ENCODE measurements at places on chromosomes 1 and 21.

DNA sequence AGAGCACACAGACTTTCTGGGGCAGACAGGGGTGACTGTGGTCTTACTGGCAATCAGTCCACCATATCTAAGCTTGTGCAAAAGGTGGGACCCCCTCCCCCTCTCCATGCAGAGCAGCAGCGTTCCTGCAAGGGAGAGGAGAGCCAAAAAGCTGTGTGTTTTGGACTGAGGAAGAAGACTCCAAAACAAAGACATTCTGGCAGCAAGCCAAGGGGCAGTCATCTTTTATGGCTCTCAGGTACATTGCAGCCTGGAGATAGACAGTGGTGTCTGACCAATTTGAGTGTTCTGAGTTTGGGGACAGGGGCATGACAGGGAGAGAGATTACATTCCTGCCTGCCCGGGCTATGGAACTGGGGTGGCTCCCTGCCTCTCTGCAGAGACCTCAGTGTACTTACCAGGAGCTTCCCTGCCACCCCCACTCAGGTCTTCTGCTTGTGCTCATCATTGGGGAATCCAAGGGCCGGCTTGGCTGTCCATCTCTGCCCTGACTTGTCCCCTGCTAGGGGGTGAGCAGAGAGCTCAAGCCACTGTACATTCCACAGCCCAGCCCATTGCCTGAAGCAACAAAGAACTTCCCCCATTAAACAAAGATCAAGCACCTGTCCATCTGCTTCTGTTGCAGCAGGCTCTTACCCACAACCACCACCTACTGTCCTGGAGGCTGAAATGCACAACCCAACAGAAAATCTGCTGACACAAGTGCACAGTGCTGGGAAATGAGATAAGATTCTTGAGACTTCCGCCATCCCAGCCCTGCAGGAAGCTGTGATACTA lies 131.1 kb downstream of the EVI5 start:
- no peak for DNase-seq

GRCh38 chr1:33374336-33375105 lies 53.6 kb upstream of the A3GALT2 start:
- DNase-seq, result no peak

GRCh38 chr1:182122256-182122912 lies 60.9 kb upstream of the ZNF648 start:
- no peak for DNase-seq

DNA sequence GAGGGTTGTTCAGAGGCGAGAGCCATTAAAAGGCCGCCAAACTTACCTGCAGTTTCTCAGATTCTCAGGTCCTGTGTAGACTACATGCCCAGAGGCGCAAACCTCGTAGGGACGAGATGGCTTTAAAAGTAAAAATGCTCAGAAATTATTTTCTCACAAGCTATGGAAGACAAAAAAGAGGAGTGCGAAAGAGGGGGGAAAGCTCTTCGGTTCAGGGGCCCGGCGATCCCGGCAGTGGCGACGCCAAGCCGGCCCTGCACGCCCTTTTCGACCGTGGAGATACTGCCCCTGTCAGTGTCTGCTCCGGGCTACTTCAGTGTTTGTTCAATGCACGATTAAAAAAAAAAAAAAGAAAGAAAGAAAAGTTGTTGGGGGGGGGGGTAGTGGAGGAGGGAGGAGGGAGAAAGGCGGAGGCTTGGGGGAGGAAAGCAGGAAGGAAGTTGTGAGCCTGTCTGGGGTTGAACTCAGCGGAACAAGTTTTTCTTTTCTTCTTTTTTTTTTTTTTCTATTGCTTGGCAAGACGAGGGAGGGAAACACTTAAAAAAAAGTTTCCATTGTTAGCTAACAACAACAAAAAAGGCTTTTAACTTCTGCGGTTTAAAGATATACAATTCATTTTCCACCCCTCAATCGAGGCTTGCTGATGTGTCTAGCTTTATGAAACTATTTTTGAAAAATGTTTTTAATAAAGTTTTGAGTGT lies at the start of gene ITPKB:
ITPKB (minus strand) TSS at position 288 of the 701 bp plus-strand sequence. CDS start 1,824 bp downstream, outside the sequence.
- peak; percentile 67 for DNase-seq

- DNase-seq, result no peak
Measured at GRCh38 chr1:206674745-206675175, 9.9 kb upstream of the MAPKAPK2 start.

DNA sequence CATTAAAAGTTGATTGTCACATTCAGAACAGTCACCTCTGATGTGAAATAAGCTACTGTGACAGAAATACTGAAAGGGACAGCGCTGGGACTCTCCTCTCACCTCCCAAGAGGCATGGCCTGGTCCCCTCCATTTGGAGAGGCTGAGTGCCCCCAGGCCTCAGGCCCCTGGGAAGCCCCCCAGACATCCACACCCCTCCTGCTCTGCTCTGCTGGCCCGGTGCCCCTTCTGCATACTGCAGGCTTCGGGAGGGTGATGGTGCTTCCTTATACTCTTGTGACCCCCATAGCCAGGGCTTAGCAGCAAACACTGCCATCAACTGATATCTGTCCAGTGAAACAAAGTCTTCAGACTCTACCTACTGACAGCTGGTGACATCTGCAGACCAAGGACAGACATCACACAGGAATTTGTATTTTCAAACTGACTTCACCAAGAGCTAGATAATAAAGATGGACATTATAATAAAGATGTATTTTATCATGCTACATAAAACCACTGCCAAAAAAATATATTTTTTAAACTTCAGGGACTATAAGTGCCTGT lies 36.9 kb downstream of the C2CD2 start:
- DNase-seq, result no peak

- no peak for DNase-seq
Measured at GRCh38 chr21:44779417-44780136, 22.0 kb downstream of the UBE2G2 start.

- no peak for DNase-seq
Measured at GRCh38 chr1:235998812-235999211, 66.1 kb downstream of the NID1 start.

DNA sequence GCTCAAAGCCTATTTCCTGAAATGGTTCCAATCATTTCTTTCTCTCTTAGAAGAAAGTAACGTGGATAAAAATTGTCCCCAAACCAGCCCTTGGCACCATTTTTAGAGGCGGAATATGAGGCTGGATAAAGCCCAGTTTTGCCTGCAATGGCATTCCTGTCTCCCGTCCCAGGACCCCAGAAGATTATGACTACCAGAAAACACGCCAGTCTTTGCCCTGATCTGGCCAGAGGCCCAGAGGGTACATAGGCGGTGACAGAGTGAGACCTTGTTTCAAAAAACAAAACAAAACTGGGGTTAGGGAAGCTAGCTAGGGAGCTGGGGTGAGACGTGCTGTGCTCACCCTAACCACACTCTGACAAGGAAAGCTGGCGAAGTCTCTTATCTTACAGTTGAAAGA lies at the start of gene AADACL4:
AADACL4 (plus strand) TSS at position 301 of the 400 bp plus-strand sequence. CDS start 462 bp downstream, outside the sequence.
- DNase-seq, result no peak

DNA sequence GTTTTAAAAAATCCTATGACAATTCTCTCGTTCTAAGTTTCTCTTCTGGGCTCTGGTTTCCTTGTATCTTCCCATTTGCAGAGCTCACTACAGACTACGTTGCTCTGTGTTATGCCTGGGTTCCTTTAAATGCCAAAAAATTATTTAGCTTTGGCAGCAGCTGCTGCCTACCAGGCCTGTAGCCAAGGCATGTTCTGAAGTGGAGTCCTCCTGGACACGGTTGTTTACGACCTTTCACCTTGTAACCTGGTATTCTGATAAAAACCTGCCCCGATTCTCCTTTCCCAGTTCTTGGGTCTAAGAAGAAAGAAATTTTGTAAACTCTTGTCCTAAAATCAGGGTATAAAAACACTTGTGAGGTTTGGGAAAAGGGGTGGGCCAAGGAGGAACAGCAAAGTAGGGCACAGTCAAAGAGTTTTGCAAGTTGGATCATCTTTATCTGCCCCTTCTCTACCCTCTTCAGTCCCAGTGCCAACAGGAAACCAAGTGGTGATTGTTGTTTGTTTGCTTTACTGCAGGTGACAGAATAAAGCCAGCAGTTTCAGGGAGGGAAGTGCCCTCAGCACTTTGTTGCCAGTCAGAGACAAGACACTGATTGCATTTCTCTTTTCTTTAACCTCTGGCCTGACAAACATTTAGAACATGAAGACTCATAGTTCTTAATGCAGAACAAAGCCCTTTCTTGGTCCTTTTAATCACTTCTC lies 3.1 kb upstream of the TXNIP start:
- DNase-seq, result peak; percentile 52

DNA sequence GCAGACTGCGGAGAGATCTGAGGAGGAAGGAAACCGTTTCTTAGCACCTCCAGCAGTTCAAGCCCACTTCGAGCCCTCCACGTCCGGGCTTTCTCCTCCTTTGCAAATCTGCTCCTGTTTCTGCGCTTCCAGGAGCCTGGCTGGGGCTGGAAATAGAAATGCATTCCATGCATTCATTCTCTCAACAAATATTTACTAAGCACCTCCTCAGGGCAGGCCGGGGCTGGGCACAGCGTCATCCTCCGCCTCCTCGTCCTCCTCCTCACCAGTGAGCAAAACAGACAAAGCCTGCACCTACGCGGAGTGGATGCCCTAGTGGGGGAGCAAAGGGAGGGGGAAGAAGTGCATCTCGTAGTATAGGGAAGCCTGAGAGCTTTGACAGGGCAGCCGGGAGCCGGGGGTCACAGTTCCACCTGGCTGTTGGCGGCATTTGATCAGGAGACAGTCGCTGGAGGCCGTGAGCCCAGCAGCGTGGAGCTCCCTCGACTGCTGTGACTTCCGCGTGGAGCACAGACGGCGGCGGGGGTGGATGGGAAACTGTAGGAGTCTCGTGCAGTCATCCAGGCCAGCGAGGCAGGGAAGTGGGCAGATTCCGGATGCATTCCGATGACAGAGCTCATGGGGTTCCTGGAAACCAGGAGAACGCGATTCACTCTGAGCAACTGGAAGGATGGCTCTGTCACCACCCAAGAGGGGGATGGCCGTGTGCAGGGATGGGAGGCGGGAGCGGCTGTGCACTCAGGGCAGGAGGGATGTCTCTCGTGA lies 93.5 kb downstream of the SIK1 start:
- no peak for DNase-seq

DNA sequence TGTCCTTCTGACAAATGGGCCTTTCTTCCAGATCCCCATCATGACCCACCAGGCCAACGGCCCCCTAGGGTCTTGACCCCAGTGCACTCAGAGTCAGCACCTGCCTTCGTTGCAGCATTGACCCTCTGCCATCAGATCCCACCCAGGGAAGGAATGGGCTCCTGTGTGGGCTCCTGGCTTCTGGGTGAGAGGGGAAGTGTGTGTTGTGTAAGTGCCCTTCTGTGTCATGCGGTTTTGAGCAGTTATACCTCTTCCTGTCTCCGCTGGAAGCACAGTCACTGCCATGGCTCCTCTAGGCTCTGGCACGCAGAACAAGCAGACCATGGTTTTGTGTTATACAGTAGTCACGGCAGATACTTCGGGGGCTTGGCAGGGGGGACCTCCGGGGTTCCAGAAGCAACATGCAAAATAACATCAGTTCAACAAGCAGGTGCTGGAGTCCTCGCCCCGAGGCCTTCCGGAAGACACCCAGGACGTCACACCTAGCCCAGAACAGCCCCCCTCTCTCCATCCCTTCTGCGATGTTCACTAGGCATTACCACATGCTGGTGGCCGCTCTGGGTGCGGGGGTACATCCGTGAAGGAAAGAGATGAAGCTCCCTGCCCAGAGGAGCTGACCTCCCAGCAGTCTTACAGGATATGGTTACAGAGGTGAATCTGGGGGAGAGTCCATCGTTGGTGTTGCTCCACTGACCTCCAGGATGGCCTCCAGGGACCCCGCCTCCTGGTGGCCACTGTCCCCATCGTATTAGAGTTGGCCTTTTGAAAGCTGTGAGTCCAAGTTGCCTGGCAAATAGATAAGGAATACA lies 17.4 kb upstream of the KCNAB2 start:
- peak; percentile 39 for DNase-seq

DNA sequence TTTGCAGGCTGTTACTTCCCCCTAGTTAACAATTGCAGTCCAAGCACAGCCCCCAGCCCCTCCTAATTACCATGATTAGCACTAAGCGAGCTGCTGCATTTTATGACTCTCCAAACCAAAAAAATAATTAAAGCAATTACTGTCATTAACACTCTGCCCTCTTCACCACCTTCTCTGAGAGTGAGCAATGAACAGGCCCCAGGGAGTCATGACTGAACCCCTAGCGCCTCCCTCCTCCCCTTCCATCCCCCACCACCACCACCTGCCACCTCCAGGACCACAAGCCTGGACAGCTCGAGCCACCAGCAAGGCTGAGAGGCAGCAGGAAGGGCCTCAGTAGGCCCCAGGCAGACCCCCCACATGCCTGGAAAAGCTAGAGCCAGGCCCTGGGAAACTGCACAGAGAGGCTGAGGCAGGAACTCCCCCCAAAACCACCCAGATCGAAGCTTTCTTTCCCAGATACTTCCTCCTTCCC lies 35.5 kb upstream of the ZC3H12A start:
- DNase-seq, result no peak

DNA sequence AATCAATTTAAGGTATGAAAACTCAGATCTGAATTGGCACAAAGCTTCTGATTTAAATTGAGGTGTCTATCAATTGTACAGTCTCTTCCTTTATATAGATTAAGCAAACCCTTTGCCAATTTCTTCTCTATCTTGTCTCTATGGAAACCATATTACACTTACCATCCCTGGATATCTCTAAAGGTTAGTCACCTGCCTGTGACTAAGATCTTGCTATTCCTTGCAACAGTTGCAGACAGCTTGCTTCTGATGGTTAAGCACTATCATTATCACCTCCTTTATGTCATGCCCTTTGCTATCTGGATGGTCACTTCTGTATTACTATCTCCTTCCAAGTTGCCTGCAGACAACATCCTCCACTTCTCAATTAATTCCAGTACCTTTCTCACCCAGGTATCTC lies 998.6 kb upstream of the B3GALT2 start:
- no peak for DNase-seq

DNA sequence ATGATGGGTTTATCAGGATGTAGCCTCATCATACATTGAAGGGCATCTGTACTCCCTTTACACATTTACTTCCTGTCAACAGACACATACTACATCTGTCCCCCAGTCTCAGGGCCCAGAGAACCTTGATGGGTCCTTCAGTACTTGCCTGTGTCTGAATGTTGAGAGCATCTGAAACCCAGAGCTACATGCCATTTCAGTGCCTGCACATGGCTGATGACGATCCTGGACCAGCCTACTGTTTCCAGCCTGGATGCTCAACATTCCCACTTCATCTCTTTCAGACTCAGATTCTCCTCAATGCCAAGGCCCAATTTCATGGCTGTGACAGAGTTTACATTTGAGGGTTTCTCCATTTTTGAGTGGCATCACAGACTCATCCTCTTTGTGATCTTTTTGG lies at the start of gene OR10J4:
OR10J4 (plus strand) TSS at position 301 of the 400 bp plus-strand sequence.
- no peak for DNase-seq

GRCh38 chr1:215605011-215605621 lies 38.0 kb downstream of the KCTD3 start:
- DNase-seq, result no peak

- no peak for DNase-seq
Measured at GRCh38 chr21:43924421-43925095, 59.5 kb downstream of the AGPAT3 start.

DNA sequence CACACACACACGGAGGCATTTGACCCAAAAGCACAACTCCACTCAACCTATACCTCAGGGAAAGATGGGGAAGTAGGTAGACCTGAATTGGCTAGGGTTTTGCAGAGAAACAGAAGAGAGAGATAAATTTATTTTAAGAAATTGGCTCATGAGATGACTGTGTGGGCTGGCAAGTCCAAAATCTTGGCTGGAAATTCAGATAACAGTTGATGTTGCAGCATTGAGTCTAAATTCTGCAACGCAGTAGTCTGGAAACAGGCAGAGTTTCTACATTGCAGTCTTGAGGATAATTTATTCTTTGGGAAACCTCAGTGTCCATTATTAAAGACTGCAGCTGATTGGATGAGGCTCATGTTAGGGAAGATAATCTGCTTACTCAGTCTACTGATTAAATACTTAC lies 4.3 kb upstream of the LCE2B start:
- no peak for DNase-seq

GRCh38 chr1:111770916-111771315 lies 15.2 kb downstream of the DDX20 start:
- no peak for DNase-seq

All from naive thymus-derived CD8-positive, alpha-beta T cell (primary cell).